ENCODE measurements at places on chromosomes 1 and 21.
A peak's percentile ranks its signal among the peaks of the same experiment; 100 is the strongest.

- no peak for DNase-seq
These were observed 15.8 kb upstream of the TMEM9 start for GRCh38 chr1:201169971-201170532.

- DNase-seq = no peak
These were observed 23.7 kb downstream of the WARS2 start for GRCh38 chr1:119116725-119117124.

- DNase-seq = no peak
These were observed 14.7 kb upstream of the KRTAP21-1 start for GRCh38 chr21:30769724-30770431.

DNA sequence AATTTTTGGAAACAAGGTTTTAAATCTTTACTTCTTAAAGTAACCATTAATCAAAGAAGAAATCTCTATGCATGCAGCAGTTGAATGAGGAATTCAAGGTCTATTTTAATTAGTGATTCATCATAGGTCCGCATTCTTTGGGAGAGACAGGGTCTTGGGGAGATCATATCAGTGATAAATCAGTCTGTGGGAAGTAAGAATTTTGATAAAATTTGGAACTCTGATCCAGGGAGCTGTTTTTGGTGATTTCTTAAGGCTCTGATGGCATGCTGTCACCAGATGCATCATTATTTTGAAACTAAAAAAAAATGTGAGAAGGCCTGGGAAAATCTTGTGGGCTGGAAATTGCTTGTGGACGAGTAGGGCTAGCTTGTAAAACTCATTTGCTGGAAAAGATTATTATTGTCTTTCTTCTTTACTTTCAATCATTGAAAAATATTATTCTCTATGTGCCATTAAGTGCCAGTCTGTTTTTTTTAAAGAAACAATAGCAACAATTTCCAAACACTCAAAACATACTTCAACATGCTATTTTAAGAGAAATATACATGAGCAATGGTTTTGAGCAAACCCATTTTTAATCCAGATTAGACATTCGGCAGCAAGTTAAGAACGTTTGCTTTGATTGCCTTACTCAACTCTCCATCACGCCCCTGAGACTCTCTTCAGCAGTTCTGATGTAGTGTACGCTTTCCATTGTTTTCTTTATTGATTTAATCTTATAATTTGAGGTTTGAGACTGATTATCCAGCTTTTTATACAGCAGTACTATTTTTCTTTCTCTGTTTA, 62.6 kb downstream of the ZBTB18 start:
- no peak for DNase-seq

GRCh38 chr1:162388615-162389014, 7.1 kb downstream of the C1orf226 start:
- no peak for DNase-seq

DNA sequence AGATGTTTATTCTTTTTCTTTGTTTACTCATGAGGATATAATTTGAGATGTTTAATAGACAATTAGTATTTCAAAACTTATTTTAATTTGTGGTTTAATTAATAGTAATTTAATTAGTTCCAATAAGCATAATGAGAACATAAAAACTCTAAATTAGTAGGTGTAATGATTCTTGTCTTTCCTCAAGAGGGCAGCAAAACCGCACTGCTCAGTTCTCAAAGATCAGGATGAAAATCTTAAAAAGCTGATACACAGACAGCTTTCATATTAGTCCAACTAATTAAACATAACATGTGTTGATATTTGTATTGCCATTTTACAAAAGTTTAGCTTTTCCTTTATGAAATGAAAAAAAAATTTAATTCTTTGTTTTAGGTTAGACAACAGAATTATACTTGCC, 106.7 kb upstream of the C21orf91 start:
- no peak for DNase-seq

DNA sequence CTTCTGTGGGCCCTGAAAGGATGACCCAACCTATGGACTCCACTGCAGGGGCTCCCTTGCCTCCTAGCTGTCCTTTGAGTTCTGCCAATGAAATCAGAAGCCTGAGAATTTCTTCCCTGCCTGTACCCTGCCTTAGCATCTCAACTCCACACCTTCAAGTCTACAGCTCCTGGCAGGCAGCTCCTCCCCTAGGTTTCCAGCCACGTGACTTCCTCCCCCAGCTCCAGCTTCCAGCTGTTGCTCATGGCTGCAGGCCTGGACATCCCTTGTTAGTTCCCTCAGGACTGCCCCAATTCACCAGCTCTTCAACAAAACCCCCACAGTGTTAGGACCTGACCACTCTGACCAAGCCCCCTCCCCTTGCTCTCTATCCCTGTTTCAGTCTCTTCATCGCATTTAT, 2.4 kb downstream of the RCAN1 start:
- no peak for DNase-seq

DNA sequence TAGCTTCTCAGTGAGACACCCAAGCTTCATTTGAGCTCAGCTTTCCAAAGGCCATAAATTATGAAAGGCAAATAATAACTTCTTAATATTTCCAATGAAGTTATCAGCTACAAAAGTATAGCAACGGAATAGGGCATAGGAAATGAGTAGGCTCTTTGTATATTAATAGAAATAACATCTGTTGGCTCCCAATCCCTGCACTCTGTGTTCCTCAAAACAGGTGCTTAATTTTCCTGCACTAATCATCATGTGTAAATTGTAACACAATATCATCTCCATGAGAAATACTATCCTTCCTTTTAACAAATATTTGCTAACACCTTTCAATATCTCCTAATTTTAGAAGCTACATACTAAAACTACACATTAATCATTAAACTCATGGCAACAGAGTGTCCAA, 19.2 kb upstream of the IFI44L start:
- no peak for DNase-seq

- DNase-seq = no peak
These were observed 2.5 kb upstream of the ATF6 start for GRCh38 chr1:161763522-161764098.

DNA sequence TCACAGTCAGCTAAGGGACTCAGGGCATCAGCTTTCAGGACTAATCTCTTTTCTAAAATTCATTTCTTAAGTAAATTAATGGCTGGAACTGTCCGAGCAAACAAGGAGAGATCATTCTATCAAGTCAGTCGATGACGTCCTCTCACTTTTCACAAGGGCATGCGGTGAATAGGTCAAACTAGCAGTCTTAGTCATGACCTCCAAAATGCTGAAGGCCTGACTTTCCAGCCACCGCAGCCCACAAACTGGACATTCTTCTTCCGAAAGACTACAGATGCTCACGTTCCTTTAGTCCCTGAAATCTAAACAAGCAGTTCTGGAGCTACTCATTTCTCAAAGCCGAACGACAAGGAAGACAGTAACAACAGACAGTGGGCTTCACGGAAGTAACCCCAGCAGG, 127.9 kb downstream of the TIAM1 start:
- no peak for DNase-seq

DNA sequence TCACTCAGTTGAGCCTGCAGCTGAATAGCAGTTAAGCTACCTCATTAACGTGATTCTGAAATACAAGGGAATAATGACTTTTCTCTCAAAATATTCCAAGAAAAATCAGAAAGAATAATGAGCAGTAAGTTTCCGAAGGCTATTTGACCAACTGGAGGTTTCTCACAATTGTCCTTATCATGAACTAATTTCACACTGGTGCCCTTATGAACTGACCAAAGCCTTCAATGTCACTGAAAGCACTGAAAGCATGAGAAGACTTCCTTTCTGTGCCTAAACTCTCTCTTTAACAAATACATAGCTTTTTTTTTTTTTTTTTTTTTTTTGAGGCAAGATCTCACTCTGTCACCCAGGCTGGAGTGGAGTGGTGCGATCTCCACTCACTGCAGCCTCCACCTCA, 18.8 kb downstream of the EIF4G3 start:
- DNase-seq = no peak

GRCh38 chr1:29099286-29099685, 24.4 kb downstream of the TMEM200B start:
- DNase-seq = no peak

DNA sequence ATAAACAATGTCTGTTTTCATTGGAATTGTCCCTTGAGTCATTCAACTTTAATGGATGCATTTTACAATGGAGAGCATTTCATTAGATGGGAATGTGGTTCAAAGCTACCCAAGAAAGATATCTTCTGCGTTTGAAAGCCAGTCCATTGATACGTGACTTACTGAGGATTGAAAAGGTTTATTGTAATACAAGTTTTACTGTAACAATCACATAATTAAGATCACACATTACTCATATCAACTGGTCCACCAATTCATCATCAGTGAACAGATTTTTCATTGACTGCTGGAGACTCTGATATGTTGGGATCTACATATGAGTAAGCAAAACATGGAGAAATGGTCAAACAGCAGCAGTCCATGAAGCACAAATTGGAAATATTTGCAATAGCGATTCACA, 32.8 kb downstream of the KRTAP24-1 start:
- no peak for DNase-seq

DNA sequence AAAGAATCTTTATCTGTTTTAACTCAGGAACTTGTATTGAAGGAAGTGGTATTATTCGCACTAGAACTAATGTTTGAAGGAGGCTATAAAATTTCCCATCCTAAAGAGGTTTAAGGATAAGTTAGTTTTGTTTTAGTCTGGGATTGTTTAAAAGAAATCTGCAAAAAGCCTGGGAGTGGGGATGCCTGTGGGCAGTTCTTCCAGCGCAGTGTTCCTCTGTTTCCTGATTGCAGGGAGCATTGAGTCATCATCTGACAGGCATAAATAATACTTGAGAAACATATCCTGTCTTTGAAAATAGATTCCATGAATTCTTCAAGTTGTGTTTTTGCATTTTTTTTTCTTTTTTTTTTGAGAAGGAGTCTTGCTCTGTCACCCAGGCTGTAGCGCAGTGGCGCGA, 350.8 kb upstream of the PTBP2 start:
- no peak for DNase-seq

- DNase-seq = no peak
These were observed 81.4 kb downstream of the ASTN1 start for GRCh38 chr1:177082855-177083693.

- no peak for DNase-seq
These were observed 100.4 kb upstream of the F3 start for GRCh38 chr1:94641990-94642389.

DNA sequence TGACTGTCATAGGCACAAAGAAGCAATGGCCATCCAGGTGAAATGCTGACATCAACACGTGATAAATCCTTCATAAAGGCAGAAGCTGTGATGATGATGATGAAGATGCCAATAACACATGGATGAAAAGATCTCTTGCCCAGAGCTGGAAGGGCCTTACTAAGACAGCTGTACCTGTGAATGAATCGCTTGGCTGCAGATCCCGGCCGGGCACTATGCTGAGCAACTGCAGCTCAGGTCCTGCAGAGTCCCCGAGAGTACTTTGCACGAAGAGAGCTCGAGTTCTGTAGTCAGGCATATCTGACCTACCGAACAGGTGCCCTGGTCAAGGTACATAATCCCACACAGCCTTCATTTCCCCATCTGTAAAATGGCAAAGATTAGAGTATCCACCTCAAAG, 48.8 kb downstream of the PGBD5 start:
- DNase-seq = no peak

- no peak for DNase-seq
These were observed 81.1 kb downstream of the NR5A2 start for GRCh38 chr1:200108659-200109058.

- DNase-seq = no peak
These were observed 371.6 kb upstream of the RUNX1 start for GRCh38 chr21:35420656-35421055.

- DNase-seq = no peak
These were observed 36.8 kb downstream of the MAB21L3 start for GRCh38 chr1:116147972-116148371.

DNA sequence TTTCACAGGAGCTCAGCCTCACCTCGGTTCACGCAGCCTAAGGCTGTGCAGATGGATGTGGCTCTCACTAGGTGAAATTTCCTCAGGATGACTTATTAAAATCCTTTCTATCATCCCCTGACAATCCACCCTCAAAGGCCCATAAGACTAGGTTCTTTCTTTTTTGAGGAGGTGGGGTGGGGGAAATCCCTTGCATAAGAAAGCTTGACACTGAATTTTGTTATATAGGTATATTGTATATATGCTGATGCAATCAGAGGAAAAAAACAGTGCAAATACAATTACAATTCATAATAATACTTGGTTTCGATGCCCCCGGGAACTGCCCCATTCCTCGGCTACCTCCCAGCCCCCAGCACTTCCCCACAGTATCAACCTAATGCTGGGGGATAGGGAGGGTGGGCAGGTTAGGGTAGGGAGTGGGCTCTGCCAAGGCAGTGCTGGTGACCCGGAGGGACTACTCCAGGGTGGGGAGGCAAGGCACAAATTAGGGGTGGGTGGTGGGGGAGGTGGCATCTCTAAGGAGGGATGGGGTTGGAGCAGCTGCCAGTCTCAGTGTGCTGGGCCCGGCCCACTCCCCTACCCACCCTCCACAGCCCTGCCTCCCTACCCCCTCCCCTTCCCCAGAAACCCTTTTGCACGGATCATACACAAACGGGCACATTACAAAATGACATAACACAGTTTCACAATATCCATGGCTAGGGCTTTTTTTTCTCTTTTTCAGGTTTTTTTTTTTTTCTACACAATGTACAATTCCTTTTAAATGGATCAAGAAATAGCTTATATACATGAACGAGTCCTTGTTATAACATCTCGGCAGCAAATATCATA, 30.9 kb downstream of the SLC27A3 start:
- no peak for DNase-seq

- no peak for DNase-seq
These were observed 1103.3 kb upstream of the B3GALT2 start for GRCh38 chr1:194289569-194290266.

- peak; percentile 87 for DNase-seq
These were observed 25.3 kb upstream of the OVAAL start for GRCh38 chr1:180533266-180533987.

GRCh38 chr1:182149411-182149965, 88.0 kb upstream of the ZNF648 start:
- peak; percentile 29 for DNase-seq

DNA sequence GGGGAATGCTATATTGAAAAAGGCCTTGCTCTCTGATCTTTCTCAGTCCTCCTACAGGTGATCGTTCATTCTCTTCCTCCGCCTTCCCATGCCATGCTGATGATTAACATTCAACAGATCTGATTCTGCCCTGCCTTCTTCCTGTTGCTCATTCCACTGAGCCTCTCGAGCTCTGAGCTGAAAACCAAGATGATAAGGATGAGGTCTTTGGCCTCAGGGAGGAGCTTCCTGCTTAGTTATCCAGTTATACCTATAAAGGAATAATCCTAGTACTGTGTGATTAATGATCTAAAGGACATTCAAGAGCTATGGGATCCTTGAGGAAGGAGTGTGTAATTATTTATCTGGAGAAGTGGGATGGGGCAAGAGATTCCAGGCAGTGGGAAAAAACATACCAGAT, 25.2 kb upstream of the MAP3K7CL start:
- DNase-seq = no peak
